ENCODE measurements at places on chromosomes 7 and 10.
A peak's percentile ranks its signal among the peaks of the same experiment; 100 is the strongest.

DNA sequence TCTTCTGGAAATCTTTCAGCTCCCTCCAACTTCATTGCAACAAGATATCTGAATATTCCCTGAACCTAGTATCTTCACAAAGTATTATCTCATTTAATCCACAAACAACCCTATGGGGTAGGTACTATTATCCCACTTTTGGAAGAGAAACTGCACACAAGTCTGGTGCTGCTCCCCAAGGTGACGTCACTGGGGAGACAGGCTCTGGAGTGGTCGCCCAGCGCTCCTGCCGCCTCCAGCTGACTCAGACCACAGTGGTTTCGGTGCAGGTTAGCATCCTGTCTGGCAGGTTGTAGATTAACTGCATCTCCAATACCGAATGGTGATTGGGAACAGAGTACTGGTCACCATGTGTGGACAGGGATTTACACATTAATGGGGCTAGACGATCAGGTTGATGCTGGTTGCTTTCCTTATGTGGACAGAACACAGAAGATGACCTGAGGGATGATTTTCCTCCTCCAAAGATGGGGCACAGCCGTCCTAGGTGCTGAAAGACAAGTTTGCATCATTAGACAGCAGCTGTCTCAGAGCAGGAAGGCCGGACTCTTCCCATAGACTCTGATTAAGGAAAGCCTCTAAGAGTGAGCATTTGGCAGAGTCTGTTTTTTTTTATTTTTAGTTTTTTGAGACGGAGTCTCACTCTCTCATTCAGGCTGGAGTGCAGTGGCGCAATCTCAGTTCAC lies 128.6 kb downstream of the TRRAP start:
- no peak for DNase-seq

DNA sequence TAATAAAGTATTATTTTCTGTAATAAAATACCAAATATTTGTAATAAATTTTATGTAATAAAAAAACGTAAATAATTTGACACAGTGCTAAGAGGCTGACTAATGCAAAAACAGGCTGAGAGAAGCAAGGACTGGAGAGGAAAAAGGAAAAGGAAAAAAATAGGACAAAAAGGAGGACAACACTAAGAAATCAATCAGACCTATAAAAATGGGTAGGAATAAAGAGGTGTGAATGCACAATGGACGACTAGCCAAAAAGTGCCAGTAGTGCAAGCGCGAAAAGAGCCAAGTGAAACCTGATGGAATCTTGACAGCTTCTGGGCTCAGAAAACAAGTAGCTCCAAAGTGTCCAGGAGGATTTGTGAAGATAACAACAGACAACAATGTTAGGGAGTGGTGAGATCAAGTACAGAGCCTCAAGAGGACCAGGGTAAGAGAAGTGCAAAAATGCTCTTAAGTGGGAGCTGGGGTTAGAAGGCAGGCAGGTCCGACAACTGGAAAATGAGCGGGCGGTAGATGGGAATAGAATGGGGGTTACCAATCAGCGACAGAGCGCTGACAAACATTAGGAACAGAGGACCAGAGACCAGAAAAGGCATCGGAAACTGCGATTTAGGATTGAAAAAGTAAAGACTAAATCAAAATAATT lies 1.2 kb downstream of the BRAF start:
- peak; percentile 21 for DNase-seq

DNA sequence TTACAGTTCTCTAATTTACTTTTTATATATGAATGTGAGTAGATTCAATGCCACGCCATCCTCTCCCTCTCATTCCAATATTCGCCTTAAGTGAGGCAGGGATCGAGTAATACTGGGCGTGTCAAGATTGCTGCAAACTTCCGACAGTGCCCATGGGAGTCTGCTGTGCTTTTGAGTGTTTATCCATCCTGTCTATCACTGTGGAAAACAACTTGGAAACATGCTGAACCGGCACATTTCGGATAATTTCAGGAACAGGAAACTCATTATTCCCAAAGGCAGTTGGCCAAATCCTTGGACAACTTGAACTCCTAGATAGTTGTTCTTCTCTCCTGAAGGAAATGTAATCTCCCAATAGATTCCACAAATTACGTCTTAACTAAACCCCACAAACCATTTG lies 28.5 kb downstream of the PIP4K2A start:
- no peak for DNase-seq

- DNase-seq, result peak; percentile 43
These were observed 97.2 kb upstream of the DKK1 start for GRCh38 chr10:52216852-52217251.

DNA sequence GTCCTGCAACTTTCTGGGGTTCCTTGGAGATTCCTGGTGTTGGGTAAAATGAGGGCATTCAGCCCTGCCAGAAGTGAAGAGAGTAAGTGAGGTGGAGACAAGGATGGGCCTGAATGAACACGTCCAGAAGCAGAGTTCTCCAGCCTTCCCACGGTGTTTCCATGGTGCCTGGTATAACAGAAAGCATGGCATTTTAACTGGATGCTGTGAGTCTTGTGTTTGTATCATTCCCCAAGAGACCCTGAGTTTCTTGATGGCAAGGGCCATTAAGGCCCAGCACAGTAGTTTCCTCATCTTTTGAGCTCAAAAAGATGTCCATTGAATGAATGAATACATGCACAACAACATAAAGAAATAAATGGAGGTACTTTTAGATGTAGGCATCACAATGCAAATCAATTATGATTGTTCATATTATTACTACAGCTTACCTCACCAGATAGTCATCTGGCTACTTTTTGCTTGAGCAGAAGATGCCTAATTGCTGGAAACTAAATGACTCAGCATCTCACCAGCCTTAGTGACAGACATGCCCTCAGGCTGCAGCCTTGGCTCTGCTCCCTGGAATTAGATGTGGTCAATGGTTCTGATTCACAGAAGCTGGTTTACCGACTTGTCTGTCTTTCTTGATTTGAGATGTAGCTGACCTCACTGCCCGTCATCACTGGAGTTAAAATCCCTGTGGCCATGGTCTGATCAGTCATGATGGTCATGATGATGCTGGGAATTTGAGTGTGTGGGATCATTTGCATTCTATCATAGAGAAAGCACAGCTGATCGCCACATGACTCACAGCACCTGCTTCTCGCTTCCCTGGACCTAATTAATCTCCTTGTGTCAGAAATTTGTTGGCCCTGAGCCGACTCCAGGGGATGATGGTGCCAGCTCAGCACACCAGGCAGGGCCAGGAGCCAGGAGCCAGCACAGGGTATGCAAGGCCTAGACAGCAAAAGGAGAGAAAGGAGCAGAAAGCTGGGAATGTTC lies 83.9 kb downstream of the CXCL12 start:
- peak; percentile 90 for DNase-seq

DNA sequence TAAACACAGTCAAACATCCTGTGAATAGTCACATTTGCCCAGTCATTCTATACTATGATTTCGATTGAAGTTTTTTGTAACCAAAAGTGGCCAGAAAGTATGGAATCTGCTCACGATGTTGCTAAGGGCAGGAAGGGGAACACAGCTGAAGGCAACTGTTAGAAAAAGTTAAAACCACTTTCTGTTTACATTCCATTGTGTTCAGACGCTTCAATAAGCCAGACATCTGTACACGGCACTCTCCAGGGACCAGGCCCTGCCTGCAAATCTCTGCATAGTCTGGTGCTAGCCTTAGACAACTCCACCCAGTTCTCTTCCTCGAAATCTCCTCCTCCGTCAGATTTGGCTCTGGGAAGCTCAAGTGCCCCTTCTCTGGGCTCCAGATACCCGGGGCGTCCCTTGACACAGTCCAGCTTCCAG lies 17.1 kb upstream of the TMEM120A start:
- peak; percentile 93 for DNase-seq

DNA sequence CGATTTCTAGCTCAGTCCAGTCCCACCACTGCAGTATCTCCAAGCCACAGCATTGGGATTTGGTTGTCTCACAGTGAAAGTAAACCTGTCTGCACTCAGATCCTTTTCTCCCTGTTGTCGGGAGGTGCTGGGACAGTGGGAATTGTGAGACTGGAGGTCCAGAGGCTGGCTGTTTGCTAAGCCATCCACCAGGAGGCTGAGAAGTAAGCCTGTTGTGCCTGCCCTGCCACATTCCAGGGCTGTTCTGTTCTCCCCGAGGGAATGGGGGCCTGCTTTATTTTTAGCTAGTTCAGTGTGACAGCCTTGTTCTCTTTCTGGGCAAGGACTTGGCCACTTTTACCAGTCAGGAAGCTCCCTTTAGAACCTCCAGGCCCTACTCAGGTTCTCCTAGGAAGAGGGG lies 54.9 kb downstream of the HK1 start:
- peak; percentile 40 for DNase-seq

DNA sequence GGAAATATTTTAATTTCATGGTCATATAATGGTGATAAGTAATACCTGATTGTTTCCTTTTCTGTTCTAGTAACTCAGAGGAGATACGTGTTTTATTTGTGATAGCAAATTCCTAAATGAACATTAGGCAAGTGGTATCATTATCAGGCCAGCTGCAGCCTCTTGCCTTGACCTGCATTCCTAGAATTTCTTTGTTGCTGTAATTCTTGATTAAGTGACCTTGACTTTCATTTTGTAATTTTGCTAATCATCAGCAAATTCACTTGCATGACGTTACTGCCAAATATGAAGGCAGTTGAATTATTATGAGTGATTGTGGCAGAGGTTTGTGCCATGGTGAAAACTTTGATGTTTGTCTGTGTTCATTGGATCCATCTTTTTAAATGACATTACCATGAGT lies 5.6 kb upstream of the AS3MT start:
- no peak for DNase-seq

- DNase-seq, result no peak
These were observed 499.6 kb upstream of the ADARB2 start for GRCh38 chr10:2236876-2237275.

GRCh38 chr10:49552277-49552676 lies 13.4 kb upstream of the ERCC6 start:
- peak; percentile 93 for DNase-seq

DNA sequence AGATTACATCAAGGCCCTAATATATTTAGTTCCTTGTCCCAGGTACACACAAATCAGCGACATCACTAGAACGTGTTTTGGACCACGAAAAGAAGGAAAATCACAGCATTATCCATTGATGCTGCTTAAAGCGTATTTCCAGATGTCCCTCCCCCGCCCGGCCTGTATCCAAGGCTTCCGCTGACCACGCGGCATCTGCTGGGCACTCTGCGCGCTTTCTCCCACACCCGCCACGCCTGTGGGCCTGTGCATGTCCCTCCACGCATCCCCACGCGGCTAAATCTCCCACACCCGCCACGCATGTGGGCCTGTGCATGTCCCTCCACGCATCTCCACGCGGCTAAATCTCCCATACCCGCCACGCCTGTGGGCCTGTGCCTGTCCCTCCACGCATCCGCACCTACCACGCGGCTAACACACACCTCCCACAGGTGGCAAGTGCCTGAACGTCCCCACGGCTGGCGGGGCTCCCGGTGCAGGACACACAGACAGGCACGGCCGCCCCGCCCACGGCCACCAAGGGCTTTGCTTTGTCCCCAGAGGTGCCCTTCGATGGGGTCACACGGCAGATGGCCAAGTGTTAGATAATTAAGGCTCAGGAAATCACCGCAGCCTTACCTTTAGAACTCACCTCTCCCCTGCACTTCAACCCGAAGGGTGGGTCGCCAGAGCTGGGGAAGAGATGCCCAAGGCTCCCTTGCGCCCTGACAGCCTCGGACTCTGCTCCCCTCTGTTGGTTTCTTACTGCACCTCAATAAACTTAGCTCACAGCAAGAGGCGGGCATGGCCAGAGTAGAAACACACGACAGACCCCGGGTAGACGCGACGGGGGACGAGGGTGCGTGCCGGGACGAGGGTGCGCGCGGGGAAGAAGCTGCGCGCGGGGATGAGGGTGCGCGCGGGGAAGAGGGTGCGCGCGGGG lies 49.5 kb downstream of the DIP2C start:
- DNase-seq, result no peak

DNA sequence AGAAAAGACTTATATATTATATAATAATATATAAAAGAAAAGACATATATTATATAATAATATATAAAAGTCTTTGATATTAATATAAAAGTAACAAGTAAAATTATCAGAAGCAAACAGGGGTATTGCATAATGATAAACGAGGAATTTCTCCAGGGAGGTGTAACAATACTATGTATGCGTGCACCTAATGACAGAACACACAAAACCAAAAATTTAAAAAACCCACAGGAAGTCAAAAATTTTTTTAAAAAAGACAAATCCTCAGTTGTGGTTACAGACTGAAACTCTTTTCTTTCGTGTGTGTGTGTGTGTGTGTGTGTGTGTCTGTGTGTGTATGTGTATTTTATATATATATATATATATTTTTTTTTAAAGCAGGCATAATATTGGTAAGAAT lies 279.2 kb upstream of the DPP6 start:
- DNase-seq, result no peak

GRCh38 chr10:32005050-32005449 lies 51.2 kb downstream of the KIF5B start:
- peak; percentile 55 for DNase-seq

GRCh38 chr7:23333671-23334246 lies 34.6 kb downstream of the MALSU1 start:
- peak; percentile 96 for DNase-seq

DNA sequence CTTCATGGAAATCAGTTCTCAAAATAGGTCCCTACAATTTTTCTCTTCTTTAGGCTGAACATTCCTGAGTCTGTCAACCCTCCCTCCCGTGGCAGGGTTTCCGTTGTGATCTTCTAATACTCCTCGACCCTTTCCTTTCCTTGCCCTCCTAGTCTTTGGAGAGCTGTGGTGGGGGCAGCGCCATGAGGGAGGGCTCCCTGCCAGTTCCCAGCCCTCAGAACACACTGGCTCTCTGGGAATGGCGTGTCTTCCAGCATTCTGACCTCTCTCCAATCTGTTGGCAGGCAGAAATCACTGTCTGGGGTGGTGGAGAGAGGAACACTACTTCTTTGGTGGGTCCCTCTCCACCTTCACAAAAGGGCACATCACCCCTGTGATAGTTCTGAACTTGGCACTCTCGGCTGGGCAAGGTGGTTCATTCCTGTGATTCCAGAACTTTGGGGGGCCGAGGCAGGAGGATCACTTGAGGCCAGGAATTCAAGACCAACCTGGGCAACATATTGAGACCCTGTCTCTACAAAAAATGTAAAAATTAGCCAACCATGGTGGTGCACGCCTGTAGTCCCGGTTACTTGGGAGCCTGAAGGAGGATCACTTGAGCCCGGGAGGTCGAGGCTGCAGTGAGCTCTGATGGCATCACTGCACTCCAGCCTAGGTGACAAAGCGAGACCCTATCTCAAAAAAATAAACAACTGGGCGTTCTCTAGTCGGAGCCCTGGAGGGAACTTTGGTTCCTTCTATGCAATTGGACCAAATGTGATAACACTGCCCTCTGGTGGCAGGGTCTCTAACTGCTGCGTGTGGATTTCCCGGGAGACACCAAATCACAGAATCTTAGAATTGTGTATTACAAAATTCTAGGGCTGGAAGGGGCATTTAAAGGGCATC lies 13.1 kb upstream of the ARPC1A start:
- peak; percentile 74 for DNase-seq

DNA sequence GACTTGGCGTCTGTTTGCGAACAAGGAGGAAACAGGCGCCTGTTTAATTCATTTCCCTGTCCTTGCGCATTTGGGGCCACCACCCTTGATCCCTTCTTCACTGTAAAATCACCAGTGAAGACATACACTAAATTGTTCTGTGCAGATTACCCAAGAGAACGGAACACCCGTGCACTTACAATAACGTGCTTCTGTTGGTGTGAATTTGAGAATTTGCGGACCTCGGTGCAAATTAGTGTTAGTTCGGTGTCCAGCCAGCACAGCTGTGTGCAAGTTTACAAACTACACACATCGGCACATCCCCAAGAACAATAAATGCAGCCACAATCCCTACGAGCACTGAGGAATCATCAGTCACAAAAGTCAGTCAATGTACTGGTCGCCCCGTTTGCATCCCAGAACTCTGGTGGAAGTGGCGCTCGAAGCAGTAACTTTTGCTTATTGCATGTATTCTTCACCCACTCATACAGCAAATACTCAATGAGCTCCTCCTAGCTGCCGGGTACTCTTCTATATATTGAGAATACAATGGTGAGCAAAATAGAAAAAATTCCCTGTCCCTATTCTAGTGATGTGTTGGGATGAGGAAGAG lies 786 bp upstream of the CNOT4 start:
- DNase-seq, result peak; percentile 44
